ENCODE measurements at places on chromosomes 13 and 19. TPM values are rescaled to one million over a fixed set of nuclear protein-coding genes. Genes with fewer than 3 reads are reported as not detected.

Gene FLT3LG
- polyA plus RNA-seq, result 5.0 TPM

DNA sequence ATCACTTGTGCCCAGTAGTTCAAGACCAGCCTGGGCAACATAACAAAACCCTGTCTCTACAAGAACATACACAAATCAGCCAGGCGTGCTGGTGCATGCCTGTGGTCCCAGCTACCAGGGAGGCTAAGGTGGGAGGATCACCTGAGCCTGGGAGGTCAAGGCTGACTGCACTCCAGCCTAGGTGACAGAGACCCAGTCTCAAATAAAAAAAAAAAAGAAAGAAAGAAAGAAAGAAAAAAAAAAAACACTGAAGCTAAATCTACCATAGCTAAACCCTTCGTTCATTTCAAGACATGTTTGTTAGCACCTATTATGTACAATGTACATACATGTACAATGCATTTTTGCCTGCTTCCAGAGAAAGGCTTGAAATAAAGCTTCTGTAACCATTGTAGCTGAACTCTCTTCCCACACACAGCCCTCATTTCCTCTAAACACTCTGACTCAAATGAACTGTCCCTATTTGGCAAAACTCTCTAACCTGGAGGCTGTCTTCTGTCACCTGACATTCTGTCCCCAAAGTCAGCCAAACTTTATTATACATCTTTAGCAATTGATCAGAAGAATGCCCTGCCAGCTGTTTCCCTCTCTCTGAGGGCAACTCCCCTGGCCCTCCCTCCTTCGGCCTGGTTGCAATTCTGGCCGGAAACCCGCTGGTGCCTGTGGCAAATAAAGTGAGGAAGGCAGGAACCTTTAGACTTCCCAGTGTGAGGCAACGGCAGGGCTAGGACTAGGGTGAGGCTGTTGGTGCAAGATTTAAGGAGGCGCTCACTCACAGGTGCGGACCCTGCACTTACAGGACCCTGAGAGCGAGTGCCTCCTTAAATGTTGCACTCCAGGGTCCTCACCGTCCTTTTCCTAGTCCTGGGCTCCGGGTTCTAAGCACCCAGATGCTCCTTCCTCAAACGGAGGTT lies 1.8 kb downstream of the ETHE1 start:
- no peak for DNase-seq

- DNase-seq, result no peak
These were observed 4.3 kb upstream of the PDE4A start for GRCh38 chr19:10416083-10416379.

Gene ZNF66
- polyA plus RNA-seq, result 0.83 TPM

DNA sequence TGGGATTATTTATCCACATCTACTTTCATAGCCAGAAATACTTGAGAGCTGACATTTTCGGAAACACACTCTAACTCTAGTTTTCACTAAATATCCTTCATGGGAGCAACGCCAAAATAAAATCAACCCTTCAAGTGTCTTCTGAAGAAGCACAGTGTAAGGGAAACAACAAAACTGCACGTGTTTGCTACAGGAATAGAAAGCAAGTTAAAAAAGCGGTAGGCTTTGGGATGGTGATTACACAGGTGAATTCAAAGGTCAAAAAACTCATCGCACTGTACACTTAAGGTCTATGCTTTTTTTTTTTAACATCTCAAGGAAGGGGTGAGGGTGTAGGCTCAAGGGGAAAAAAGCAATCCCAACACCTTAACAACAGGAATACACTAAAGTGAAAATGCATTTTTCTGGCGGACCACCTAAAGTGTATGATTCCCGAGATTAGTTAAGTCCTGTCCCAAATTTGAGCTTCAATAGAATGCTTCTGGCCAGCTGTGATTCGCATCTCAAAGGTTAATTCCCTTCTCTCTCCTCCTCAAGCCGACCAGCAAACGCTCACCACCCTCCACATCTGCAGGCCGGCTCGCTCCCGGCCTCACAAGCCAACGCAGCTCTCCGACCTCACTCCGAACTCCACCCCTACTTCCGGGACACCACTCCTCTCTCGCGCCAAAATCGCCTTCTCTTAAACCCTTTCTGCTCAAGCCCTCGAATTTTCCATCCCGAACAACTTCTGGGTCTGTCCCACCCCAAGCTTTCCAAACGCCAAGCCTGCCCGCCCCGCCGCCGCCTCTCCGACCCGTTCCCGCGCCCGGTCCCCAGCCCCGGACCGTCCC lies 1.1 kb downstream of the ARGLU1 start:
- DNase-seq, result peak; percentile 25

Gene GJB2
- not detected for polyA plus RNA-seq

GRCh38 chr13:80840316-80840976 lies 499.5 kb upstream of the SPRY2 start:
- no peak for DNase-seq

Gene CYP2F1
- polyA plus RNA-seq, result not detected

DNA sequence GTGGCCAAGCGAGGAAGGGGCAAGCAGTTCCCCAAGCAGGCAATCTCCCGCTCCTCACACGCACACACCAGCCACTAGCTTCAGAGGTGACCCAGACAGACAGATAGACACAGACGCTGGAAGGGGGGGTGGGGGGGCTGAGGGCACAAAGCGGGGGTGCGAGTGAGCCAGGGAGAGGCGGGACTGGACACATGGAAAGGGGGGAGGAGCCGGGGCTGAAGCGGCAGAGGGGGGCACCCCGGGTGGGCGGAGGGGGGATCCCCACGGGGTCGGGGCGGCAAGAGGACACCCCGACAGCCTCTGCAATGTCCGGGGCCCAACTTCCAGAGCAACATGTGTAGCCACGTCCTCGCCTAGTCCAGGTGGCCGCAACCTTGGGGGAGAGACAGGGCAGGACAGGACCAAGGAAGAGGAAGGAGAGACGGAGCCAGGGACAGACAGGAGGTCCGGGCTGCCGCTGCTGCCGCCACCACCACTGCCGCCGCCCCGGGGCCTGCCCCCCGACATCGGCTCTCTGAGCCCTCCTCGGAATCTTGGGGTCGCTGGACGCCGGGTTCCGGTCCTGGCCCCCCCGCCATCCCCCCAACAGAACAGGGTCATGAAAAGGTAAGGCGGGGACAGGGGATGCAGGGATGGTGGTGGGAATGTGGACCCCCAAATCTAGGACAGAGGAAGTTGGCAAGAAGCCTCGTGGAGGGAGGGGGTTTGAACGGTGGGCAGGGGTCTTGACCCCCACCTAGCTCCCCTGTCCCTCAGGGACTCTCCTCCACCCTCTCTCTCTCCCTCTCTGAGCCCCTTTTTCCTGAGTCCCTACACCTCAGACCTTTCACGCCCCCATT lies 1.1 kb downstream of the GRIN2D start:
- DNase-seq, result no peak

DNA sequence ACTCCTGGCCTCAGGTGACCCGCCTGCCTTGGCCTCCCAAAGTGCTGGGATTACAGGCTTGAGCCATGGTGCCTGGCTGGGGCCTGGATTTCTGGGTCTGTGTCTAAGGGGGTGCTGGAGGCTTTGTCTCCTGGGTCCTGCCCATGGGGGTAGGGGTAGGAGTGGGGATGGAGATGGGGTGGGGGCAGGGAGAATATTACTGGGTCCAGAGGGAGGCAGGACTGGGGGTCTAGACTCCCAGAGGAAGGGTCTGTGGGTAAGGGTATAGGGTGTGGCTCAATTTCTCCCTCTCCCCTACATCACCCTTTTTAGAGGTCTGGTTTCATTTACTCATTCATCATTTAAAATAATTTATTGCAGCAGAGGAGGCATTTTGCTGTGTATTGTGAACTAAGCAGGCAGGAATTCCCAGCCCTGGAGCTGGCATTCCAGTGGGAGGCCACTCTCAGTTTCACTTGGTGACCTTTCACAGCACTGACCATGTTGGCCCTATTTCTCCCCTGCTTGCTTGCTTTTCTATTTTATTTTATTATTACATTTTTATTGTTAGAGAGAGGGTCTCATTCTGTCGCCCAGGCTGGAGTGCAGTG lies 810 bp upstream of the NFKBID start:
- DNase-seq, result no peak

- DNase-seq, result no peak
These were observed 26.4 kb downstream of the B3GLCT start for GRCh38 chr13:31225998-31226675.

DNA sequence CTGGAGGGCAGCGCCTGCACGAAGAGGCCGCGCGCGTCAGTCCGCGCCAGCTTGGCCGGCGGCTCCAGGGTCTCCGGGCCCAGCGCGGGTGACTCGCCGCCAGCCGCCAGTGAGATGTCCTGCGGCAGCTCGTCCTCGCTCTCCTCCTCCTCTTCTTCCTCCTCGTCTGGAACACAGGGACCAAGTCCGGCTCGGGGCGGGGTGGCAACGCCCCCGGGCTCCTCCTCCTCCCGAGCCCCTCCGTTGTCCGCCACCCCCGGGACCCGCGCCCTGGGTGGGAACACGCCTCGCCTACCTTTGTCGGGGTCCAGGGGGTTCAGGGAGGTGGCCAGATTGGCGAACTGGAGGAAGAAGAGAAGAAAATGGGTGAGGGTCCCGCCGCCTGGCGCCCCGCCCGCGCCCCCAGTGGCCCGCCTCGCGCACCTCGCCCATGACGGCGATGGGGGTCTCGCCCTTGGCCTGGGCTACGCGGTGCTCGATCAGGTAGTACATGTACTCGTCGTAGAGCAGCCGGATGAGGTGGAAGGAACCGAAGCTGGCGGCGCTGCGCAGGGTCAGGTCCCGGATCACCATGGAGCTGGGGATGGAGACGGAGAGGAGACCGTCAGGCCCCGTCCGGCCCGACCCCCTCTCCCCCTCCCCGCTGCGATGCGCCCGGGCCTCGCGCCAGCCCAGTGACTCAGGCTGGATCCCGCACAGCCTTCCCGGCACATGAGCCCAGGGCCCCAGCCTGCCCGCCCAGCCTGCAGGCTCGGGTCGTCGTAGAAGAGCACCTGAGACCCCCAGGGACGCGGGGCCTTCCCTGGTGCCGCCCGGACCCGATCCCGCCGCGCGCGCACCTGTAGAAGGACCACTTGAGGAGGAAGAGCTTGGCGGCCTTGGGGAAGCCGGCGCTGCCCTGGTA lies 10.6 kb downstream of the DCAF15 start:
- no peak for DNase-seq

- DNase-seq, result no peak
These were observed 44.3 kb downstream of the RAP2A start for GRCh38 chr13:97478247-97478646.

Gene PEAK3
- polyA plus RNA-seq, result 2.9 TPM

DNA sequence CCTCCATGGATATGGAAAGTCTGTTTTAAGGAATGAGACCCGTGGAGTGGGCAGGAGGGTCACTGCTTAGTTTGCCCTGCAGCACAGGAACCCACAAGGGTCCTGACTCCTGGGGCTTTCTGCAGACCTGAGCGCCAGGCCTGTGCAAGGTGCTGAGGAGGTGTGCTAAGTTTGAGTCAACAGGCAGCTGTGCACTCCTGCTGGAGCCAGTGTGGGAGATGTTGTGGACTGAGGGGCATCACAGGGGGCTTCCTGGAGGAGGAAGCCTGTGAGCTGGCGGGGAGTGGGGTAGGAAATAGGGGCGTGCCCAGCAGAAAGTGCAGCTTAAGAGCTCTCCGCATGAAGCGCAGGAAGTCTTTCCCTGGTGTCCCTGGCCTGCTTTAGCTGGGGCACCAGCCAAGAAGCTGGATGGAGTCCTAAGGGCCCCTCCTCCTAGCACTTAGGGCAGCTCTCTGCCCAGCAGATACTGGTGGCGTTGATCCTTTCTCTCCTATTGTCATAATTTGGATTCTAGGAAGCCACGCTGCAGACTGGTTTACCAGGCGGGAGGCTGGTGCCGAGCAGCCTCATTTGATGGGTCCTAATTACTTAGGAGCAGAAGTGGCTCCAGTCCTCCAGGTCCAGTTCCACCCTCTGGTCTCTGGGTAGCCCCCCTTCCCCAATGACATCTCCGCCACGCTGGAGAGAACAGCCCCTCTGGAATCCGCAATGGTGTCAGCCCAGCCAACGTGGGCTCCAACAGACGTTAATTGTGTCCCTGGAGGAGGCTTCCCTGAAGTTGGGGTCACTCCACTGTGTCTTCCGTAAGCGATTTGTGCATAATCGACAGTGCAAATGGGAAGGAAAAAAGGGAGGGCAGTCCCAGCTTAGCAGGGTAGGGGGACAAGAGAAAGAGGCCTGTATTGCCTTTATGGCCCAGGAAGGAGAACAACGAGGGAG lies 309.2 kb downstream of the ZNF536 start:
- DNase-seq, result no peak

- DNase-seq, result no peak
These were observed 6.9 kb downstream of the MBNL2 start for GRCh38 chr13:97228850-97229521.

Gene SPRY2
- polyA plus RNA-seq, result 0.73 TPM

GRCh38 chr19:49361438-49362047 lies 673 bp downstream of the TEAD2 start:
- DNase-seq, result no peak

- DNase-seq, result no peak
These were observed 361.6 kb downstream of the TDRD3 start for GRCh38 chr13:60758637-60759036.

- DNase-seq, result peak; percentile 72
These were observed 5.5 kb upstream of the EMP3 start for GRCh38 chr19:48319647-48320541.

GRCh38 chr13:111534751-111535522 lies 214.5 kb downstream of the TEX29 start:
- no peak for DNase-seq

GRCh38 chr19:14405758-14406644 lies 13.1 kb downstream of the DDX39A start:
- DNase-seq, result peak; percentile 82

DNA sequence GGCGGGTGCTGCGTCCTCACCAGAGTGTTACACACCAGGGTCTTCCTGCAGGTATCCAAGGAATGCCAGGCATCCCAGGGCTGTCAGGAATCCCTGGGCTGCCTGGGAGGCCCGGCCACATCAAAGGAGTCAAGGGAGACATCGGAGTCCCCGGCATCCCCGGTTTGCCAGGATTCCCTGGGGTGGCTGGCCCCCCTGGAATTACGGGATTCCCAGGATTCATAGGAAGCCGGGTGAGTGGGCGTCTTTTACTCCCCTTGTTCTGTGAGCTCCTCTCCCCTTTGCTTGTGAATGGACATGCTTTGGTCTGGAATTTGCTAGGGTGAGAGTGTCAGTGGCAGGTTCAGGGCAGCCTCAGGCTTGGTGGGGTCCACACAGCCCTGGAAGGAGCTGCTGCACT lies 75.9 kb downstream of the RAB20 start:
- no peak for DNase-seq

GRCh38 chr13:77328819-77329132 lies 1.9 kb upstream of the MYCBP2 start:
- DNase-seq, result no peak

Gene ADAMTS10
- polyA plus RNA-seq, result 2.3 TPM

DNA sequence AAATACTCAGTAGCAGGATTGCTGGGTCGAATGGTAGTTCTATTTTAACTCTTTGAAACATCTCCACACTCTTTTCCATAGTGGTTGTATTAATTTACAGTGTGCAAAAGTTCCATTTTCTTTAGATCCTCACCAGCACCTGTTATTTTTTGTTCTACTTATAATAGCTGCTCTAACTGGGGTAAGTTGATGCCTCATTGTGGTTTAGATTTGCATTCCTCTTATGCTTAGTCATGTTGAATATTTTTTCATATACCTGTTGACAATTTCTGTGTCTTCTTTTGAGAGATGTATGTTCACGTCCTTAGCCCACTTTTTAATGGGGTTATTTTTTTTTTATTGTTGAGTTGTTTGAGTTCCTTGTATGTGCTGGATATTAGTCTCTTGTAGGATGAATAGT lies 144.6 kb downstream of the NBEA start:
- no peak for DNase-seq

Data from CD14-positive monocyte (primary cell).